ENCODE measurements at places on chromosomes 7 and 10.

GRCh38 chr10:128047991-128048818 lies 78.0 kb downstream of the MKI67 start:
- no peak for DNase-seq

DNA sequence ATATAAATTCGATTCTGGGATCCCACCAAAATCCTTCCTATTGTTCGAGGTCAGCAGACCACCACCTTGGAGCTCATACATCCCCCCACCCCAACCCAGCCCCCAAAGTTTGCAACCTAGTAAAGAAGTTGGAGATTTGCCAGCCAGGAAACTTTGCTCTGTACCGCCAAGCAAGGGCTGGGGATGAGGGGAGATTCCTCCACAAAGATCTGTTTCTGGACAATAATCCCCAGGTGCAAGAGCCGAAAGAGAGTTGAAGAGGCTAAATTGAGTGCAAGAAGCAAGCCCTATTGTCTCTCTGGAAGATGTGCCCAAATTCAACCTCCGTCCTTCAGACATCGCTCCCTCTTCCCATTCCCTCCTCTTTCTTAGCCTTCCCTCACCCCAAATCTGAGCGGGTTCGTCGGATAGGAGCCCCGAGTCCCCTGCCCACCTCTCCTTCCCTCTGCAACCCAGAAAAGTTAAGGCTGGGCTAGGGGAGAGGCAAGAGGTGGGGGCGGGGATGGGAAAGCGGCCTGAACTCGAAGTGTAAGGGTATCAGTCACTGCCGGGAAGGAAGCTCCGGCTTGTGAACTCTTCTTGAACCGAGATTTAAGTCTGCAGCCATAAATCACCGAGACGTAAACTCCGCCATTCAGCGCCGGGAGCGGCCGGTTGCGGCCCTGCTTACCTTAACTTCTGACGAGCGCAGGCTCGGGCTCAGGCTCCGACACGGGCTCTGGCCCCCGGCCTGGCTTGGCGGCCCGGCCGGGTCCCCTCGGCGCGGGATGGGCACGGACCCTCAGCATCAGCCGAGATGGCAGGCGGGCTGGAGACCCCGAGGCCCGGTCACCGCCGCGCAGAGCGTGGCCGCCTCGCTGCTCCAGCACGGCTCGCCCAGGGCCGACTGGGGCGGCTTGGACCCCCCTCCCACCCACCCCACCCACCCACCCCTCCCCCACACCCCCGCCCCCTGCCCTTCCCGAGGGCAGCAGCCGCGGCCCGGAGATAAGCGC lies 10.8 kb upstream of the HOXA2 start:
- peak; percentile 73 for DNase-seq

DNA sequence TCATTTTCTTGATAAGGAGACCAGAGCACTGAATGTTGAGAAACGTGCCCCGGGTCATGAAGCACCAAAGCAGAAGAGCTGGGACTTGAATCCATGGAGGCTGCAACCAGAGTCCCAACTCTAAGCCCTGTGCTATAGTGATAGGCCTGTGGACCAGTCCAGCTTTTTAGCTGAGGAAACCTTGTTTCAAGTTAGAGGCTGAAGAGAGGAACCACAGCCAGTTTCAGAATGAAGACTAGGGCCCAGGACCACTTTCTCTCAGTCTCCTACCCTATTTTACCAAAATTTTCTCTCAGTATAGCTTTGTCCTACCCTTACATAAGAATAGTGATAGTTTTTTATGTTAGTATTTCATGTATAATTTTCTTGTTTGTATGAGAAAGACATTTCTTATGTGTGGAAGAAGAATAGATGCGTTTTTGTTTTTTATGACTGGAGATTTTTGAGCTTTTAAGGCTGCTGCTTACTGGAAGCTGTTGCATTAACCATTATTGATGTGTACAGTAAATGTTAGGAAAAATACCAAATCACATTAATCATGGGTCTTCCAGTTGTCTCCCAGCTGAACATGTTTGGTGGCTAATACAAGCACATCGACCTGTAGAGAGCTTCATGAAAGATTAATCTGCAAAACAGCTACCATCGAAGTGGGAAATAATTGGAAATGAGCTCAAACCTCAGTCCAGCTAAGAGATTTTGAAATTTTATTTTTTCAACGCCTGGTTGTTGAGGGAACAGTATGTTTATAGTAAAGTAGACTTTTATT lies 45.0 kb upstream of the CSTF2T start:
- DNase-seq, result no peak

GRCh38 chr7:139854124-139854511 lies 25.1 kb downstream of the TBXAS1 start:
- DNase-seq, result peak; percentile 19

DNA sequence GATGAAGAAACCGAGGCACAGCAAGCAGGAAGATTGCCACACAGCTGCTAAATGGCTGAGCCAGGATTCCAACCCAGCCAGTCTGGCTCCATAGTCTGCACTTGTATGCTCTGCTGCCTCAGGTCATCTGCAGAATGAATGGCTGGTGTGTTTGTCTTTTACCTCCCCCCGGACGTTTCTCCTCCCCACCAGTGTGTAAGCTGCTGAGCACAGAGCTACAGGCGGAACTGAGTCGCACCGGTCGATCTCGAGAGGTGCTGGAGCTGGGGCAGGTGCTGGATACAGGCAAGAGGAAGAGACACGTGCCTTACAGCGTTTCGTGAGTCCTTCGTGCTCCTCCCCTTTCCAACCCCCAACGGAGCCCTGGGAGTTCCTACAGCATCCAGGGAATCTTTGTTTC lies 2.6 kb downstream of the CNPY4 start:
- no peak for DNase-seq

- DNase-seq, result no peak
Observed at GRCh38 chr7:90701771-90702170, 105.7 kb downstream of the CDK14 start.

- DNase-seq, result no peak
Observed at GRCh38 chr7:18467011-18467410, 28.5 kb upstream of the HDAC9 start.

GRCh38 chr7:98872328-98872924 lies 2.6 kb upstream of the TMEM130 start:
- peak; percentile 28 for DNase-seq

- no peak for DNase-seq
Observed at GRCh38 chr10:86849181-86849894, 92.9 kb downstream of the BMPR1A start.

GRCh38 chr10:100995181-100995580 lies 4.4 kb upstream of the LZTS2 start:
- DNase-seq, result no peak

DNA sequence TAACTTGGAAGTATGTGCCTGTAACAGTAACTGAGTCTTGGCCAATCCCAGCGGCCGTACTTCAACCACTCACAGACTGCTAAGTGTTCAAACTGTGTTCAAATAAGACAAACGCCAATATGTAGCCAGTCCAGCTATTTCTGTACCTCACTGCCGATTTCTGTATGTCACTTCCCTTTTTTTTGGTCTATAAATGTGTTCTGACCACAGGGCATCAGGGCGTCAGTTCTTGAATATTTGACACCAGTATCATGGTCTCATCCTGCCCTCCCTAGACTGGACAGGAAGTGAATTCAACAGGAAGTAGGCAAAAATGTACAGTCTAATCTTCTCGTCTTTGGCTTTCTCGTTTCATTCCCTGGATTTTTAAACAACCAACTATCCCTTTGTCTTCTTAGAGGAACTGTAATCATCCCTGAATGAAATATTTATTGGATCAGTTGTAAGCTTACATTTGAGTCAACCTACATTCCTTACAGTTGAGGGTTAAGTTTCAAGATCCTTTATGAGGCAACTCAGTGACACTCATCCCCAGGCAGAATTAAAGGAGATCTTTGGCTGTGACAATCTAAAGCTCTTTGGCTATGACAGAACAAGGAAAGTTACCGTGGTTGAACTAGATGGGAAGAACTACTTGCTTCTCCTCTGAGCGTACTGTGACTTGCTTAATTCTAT lies 232.7 kb downstream of the NSUN6 start:
- no peak for DNase-seq

- peak; percentile 12 for DNase-seq
Observed at GRCh38 chr7:35555934-35556333, 139.0 kb downstream of the HERPUD2 start.

GRCh38 chr10:110434489-110435096 lies 63.1 kb upstream of the DUSP5 start:
- no peak for DNase-seq

GRCh38 chr10:17562614-17563013 lies 54.6 kb downstream of the HACD1 start:
- no peak for DNase-seq

GRCh38 chr7:131400681-131401176 lies 73.1 kb downstream of the MKLN1 start:
- no peak for DNase-seq

DNA sequence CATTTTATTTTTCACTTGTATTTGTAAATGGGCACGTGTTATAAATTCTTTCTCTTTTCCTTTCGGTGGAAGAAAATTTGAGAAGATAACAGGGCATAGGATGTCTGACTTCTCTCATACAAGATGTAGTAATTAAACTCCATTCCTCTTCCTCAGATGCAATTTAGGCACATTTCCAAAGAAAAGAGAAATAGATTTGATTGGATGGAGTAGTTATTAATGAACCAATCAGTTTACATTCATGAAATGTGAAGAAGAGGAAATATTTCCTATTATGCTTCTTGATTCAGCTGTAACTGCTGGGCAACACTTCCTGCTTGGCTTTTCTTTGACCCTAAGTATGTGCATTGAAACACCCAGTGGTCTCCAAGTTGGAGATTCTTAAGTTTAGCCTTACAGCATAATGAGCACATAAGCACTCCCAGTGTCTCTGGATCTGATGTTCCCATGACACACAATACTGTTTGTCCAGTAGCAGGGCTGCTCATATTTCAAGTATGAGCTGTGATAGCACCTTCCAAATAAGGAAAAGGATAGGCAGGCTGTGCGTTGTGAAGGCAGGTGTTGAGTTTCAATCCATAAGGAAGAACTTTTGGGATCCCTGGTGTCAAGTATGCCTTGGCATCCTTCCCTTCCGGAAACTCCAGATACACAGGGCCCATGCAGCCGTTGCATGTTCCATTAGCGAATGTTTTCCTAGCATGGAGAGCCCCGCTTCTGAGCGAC lies 33.4 kb upstream of the COBL start:
- DNase-seq, result peak; percentile 80

GRCh38 chr7:128781126-128781525 lies 5.5 kb upstream of the OPN1SW start:
- no peak for DNase-seq

GRCh38 chr10:83677795-83678194 lies 461.5 kb upstream of the GHITM start:
- DNase-seq, result no peak

All from NCI-H460 (cell line).